Activated gamma-delta T cell treated with anti-CD3 and anti-CD28 coated beads, Interleukin-2, amount 50 U/mL, for 16 hours (primary cell): ENCODE measurements at places on chromosomes 7 and 10.
A peak's percentile ranks its signal among the peaks of the same experiment; 100 is the strongest.

GRCh38 chr7:19815546-19815945, 42.1 kb upstream of the TMEM196 start:
- no peak for DNase-seq

- no peak for DNase-seq
Measured at GRCh38 chr7:25968205-25968993, 183.6 kb upstream of the NFE2L3 start.

DNA sequence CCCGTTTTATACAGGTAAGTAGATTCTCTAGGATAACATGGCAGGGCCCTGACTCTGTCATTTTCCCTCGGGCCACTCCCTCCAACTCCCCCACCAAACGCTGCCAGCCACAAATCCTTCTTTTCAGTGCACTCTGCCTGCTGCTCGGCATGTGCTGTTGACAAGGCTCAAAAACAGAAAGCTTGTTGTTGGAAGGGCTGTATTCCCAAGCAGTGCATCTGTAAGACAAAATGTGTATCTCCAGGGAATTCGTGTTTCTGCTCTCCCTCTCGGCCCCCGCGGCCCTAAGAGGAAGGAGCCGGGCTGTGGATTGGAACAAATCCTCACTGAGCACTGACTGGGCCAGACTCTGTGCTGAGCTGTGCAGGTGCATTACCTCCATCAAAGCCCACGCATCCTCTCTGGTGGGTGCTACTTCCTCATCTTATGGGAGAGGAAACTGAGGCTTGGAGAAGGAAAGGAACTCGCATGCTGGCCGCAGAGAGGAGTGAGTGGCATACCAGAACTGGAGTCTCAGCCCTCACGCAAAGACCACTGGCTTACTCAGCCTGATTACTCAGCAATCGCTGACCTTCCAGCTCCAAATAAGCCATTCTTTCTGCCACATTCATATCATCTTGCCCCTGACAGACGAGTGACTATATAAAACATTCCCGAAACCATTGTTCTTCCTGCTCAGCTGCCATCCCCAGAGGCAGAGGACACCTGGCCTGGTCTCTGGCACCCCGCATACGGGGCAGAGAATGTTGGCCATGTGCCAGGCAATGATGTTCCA, 33.5 kb upstream of the ENO4 start:
- no peak for DNase-seq

- DNase-seq: no peak
Measured at GRCh38 chr7:81903115-81903514, 133.3 kb upstream of the HGF start.

- DNase-seq: no peak
Measured at GRCh38 chr10:59622320-59623132, 87.1 kb downstream of the SLC16A9 start.

DNA sequence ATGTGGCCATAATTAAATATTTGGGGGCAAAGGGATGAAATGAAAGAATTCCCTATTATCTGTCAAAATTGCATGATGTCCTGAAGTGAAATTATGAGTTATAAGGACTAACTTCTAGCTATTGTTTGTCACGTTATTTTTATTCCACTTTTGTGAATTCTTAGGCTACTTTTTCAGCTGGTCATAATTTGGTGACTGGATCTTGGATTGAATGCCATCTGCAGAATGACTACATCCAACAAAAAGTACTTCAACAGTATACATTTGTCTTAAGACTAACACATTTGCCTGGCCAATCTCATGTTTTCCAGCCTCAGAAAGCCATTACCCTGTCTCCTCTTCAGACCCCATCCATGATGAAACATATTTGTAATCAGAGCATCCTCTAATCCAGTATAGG, 48.1 kb upstream of the WNT16 start:
- DNase-seq: no peak

GRCh38 chr7:30412782-30413504, 65.6 kb downstream of the NOD1 start:
- DNase-seq: no peak

DNA sequence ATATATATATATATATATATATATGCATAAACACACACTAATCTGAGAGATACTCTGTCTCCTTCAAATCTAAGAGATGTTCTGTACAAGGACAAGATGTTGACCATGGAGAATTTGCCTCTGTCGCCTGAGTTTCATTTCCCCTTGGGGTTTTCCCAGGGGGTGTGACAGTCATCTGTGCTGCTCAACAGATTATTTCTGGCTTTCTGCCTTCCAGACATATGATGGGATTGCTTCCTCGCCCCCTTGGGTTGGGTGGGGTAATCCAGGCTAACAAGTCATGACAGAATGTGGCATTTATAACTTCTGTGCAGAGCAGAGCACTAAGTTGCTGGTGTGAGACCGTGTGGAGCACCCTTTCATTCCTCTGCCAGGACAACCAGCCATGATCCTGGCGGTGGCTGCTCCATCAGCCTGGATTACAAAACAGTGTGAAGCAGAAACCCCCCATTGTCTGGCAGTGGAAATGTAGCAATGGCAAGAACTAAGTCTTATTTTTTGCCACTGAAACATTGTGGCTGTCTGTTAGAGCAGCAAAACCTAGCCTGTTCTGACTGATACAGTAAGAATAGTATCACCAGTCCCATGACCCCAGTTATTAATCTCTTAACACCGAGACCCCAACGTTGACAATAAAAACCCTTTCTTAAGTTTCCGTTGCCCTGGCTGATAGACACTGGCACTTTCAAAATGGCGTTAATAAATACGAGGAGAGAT, 13.7 kb upstream of the USP6NL start:
- DNase-seq: no peak

DNA sequence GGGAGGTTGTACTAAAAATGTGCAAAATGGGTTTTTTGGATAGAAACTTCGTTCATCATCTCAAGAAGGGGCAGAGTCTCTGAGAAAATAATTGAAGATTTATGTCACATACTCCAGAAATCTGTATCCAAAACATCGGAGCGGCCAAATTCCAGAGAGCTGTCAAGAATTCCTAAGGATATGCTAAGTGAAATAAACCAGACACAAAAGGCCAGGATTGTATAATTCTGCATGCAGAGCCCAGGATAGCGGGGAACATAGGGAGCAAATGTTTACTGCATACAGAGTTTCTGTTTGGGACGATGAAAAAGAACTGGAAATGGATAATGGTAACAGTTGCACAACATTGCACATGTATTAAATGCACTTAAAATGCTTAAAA, 224.2 kb upstream of the AUTS2 start:
- no peak for DNase-seq

DNA sequence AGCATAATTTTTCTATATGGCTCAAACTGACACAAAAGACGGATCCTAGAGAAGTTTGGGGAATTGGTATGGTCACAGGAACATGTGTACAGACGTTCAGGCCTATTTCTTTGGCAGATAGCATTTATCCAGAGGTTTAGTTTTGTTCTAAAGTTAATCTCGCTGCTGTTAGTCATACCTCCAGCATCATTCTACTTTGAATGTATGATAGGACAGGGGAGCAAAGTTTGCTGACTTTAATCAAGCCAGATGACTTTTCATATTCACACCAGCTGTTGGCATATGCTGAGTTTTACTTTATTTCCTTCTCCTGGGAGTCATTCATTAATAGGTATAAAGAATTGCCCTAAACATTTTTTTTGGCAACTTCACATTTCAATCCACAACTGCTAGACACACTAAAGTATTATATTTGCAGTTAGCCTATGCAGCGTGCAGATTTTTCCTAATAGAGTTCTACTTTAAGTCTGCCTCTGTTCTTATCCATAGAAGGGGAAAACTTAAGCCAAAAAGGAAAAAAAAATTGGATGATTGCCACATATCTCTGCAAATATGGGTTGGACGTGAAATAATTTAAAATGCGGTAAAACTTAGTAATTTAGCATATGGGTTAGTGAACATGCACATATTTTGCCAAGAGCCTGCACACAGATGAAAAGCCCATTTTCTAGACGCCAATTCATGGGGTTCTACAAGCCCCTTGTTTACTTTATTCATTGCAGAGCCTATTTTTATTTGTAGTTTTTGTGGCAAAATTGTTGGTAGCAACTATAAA, 213.1 kb downstream of the C7orf25 start:
- DNase-seq: no peak

GRCh38 chr7:129298268-129298893, 73.6 kb downstream of the AHCYL2 start:
- DNase-seq: peak; percentile 9

- DNase-seq: no peak
Measured at GRCh38 chr7:132298790-132299189, 277.5 kb downstream of the PLXNA4 start.

GRCh38 chr10:65708057-65708456, 1217.8 kb upstream of the LRRTM3 start:
- no peak for DNase-seq

GRCh38 chr10:72913287-72913686, 19.7 kb downstream of the OIT3 start:
- no peak for DNase-seq

GRCh38 chr10:64731016-64731415, 1209.8 kb downstream of the REEP3 start:
- no peak for DNase-seq

- no peak for DNase-seq
Measured at GRCh38 chr7:141952461-141952860, 5.7 kb upstream of the CLEC5A start.

DNA sequence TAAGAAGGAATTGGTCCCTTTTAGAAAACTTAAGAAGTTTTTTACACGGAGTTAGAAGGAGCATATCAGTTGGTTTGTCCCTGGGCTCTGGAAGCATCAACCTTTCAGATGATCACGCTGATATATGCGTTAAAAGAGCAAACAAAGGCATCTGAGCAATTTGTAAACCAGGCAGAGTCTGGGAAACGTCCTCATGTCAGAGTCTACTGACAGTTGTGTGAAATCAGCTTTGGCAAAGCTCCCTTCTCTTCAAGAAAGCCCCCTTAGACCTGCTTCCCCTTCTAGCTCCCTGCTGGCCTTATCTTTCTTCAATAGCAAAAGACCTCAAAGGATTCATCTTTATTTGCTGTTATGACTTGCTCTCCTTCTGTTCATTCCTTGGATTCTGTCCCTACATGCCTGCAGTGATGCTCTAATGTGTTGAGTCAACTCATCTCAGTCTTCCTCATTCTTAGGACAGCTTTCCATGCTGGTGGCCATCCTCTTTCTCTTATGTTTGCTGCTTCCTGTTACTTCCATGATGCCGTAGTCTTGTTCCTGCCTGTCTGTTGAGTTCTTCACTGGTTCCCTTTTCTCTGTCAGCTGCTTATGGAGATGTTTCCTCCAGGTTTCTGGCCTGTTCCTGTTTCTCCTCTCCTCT, 106.5 kb upstream of the BMPER start:
- DNase-seq: no peak

DNA sequence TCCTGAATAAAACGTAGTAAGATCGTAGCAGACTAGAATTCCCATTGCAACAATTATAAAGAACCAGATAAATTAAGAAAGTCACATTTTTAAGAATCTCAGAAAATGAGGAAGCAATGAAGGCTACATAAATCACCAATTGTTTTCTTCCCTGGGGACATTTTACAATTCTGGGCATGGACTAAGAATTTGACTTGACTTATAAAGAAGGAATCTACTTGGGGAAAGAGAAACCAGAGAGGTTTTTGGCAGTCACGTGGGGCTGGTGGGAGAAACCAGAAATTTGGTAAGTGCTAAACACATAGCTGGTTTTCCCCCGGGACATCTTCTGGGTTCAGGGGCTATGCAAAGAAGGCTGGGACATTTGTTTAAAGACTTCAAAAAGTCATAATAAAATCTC, 109.8 kb upstream of the IL6 start:
- DNase-seq: no peak

- no peak for DNase-seq
Measured at GRCh38 chr7:69640925-69641594, 42.8 kb downstream of the AUTS2 start.

DNA sequence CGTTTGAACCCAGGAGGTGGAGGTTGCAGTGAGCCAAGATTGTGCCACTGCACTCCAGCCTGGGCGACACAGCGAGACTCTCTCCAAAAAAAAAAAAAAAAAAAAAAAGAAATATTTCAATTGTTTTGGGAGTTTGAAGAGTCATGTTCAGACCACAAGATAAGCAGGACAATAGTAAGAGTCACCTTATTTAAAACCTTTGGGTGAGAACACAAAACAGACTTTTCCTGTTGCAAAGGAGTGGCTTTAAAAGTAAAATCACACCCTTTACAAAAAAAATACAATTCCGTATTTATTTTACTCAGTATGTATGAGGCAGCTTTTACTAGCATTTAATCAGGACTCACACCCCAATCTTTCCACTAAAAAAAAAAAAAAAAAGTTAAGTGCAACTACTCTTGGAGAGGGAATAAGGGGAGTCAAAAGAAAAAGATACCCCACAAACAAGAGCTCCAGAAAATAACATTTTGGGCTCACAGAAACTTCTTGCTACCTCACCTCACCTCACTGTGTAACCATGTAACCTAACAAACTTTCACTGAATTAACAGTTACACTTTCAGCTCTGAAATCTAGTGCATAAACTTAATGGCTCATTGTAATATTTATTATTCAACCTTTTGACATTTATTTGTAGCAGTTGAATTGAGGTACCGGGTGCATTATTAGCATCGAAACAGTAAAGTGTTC, 11.2 kb downstream of the SKIDA1 start:
- DNase-seq: no peak

- DNase-seq: no peak
Measured at GRCh38 chr10:107418085-107418806, 253.7 kb upstream of the SORCS1 start.

- DNase-seq: no peak
Measured at GRCh38 chr7:42164881-42165428, 72.1 kb downstream of the GLI3 start.

DNA sequence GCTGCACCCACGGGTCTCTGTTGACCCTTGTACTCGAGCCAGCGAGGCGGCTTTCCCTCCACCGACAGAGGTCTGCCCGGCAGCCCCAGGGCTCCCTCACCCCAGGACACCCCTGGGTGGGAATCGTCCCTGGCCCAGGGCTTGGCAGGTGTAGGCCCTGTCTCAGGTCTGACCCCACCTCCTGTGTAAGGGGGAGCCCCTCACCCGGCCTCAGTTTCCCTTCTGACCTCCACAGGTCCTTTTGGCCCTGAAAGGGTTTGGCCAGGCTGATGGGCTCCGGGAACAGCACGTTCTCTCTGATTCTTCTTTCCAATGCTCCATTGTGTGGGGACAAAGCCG, 25.0 kb upstream of the ELFN1 start:
- DNase-seq: no peak

DNA sequence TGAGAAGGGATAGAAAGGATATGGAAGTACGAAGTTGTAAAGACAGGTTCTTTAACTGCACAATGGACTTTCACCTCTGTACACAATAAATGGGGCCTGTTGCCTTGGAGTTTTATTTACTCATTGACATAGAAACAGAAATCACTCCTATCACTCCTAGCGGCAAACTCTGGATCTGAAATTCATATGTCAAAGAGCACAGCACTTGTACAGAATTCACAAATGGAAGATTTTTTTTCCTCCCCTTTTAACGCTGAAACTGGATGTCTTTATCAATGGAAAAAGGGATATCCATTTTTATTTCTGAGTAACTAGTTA, 18.2 kb downstream of the NT5C3A start:
- DNase-seq: no peak

DNA sequence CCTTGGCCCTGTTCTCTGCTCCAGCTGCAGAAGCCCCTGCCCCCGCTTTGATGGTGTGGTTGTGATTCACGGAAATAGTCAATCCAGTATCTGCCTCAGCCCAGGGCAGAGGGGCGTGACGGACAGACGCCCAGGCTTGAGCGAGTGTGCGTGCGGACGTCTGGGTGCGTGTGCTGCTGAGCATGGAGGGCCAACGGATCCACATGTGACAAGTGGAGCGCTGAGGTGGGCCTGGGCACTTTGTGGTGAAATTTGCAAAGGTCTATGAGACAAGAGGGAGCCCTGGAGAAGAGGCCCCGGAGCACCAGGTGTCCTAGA, 94.4 kb downstream of the WDR37 start:
- DNase-seq: no peak
